ENCODE measurements at places on chromosomes 13 and 19.

GRCh38 chr19:17855280-17856152 lies 4.2 kb upstream of the RPL18A start:
- peak; percentile 98 for DNase-seq

- DNase-seq, result no peak
Observed at GRCh38 chr13:76461999-76462398, 424.2 kb downstream of the KCTD12 start.

DNA sequence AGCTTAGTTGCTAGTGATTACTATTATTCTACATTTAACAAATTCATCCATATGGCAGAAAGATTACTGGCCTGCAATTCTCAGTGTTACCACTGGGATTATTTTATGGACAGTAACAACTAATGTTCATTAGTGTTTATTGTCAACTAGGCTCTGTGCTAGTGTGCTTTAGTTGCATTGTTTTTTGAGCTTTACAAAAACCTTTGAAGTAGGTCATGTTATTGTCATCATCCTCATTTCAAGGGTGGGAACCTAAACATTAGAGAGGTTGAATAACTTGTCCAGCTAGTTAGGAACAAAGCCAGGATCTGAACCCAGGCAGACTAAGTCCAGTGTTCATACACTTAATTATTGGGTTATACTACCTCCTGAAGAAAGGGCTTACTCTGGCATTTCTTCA lies 27.8 kb upstream of the TDRD3 start:
- no peak for DNase-seq

DNA sequence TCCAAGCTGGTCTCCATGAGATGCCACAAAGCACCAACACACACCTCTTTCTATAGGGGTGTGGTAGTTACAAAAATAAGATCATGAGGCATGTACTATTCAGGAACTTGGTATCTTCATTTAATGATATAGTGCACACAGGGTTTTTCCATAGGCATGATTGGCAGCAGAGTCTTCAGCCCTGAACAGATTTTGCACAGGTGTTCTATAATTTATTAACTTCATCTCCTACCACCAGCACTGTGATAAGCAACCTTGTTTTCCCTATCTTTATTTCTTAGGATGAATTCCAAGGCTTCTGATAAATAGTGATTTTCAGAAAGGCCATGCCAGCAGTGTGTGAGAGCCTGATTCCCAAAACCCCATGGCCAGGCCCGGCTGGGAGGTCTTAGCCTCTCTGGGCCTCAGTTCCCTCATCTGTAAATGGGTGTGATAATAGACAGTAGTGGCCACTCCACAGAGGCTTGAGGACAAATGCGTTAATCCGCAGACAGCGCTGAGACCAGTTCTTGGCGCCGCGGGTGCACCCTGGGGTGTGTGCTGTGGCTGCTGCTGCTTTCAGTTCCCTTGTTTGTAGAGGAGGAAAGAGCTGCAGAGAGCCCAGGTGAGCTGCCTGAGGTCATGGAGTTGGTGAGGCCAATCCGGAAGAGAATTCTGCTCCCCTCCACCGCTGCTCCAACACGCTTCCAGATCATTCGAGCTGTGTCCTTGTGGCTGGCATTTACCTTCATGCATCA lies 33.1 kb downstream of the DHRS12 start:
- DNase-seq, result no peak

- peak; percentile 69 for DNase-seq
Observed at GRCh38 chr19:38003438-38004185, 96.6 kb downstream of the SIPA1L3 start.

DNA sequence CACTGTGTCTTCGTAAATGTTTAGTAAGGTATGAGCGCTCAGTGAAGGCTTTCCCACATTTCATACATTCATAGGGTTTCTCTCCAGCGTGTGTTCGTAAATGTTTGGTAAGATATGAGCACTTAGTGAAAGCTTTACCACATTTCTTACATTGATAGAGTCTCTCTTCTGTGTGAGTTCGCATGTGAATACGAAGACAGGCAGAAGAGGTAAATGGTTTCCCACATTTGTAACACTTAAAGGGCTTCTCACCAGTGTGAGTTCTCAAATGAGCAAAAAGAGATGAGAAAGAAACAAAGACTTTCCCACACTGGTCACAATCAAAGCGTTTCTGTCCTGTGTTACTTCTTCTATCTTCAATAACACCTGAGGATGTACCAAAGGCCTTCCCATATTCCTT lies 31.3 kb downstream of the ZNF560 start:
- DNase-seq, result no peak

DNA sequence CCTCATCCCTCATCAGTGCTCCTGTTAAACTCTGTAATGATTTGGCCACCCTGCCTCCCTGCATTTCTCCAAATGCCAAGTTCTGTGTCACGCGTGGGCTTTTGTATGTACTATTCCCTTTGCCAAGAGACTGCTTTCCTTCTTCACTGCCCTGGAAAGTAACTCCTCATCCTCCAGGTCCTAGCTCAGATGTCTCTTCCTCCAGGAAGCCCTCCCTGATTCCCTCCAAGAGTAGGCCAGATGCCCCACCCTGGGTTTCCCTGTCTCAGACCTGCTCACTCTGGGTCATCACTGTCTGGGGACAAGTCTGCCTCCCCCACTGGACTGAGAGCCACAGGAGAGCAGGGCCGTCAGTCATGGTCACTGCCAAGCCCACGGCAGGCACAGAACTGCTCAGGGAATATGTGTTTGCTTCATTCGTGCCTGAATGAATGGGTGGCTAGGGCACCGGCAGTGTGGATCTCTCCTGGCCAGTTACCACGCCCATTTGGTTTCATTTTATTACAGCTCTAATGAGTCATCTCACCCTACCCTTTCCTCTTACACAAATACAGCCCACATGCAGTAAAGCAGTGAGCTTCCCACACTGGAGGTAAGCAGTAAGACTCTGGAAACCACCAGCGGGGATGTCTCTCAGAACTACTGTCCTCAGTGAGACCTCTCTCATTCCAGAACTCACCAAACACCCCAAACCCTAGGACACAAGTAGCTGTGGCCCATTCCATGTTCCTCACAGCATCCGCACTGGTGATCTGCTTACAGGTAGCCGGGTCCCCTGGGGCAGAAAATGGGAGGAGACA lies 12.1 kb upstream of the GPR4 start:
- peak; percentile 68 for DNase-seq

DNA sequence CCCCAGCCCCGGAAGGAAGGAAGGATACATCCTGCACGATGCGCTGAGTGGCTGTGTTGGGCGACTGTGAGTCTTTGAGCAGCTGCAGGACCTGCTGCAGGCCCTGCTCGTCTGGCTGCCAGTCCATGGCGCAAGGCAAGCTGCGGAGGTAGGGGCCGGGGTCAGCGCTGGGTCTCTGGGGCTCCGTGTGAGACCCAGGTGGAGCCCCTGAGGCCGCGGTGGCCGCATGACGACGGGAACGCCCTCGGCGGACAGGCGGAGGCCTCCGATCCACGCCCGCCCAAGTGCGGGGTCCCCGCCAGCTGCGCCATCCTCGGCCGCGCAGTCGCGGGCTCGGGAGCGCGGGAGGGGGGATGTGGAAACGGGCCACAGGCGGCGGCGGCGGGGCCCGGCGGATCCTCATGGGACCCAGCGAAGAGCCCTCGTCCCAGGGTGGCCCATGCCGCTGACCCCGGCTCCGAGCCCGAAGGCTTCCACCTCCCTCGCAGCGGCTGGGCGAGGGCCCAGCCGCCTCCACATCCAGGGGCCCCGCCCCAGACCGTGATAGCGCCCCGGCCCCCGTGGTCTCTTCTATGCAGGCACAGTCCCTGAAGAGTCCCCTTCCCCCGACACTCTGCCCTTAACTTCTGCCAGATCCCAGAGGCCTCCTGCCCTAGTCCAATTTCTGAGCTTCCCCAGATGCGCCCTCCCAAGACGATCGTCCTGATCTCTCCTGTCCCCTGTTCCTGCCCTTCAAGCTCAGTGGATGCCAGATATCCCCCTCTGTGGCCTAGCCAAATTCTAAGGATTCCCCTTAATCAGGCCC lies 2.7 kb downstream of the TNPO2 start:
- DNase-seq, result peak; percentile 31

GRCh38 chr13:99433543-99434075 lies 67.7 kb upstream of the TM9SF2 start:
- no peak for DNase-seq

- DNase-seq, result no peak
Observed at GRCh38 chr19:46976845-46977320, 42.8 kb upstream of the NPAS1 start.

GRCh38 chr13:23469951-23470421 lies 36.5 kb upstream of the SACS start:
- DNase-seq, result no peak

- DNase-seq, result no peak
Observed at GRCh38 chr19:57830071-57830602, at the start of gene ZNF587B. Gene ZNF587B, plus strand, starts transcription at chr19:57830299. Its CDS starts 230 bp downstream, at chr19:57830529.

DNA sequence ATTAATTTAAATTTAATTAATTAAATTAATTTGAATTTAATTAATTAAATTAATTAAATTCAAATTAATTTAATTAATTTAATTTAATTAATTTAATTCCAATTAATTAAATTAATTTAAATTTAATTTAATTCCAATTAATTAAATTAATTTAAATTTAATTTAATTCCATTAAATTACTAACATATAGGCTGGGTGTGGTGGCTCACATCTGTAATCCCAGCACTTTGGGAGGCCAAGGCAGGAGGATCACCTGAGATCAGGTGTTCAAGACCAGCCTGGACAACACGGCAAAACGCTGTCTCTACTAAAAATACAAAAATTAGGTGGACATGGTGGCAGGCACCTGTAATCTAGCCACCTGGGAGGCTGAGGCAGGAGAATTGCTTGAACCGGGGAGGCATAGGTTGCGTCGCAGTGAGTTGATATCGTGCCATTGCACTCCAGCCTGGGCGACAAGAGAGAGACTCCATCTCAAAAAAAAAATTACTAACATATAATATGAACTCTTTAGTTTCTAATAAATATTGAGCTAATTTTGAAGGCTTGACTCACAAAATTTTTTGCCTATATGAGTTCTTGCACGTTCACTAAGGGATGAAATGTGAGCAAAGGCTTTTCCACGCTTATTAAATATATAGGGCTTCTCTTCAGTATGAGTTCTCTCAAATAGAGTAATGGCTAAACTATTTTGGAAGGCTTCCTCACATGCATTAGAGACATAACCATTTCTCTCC lies 9.0 kb upstream of the USP29 start:
- no peak for DNase-seq

DNA sequence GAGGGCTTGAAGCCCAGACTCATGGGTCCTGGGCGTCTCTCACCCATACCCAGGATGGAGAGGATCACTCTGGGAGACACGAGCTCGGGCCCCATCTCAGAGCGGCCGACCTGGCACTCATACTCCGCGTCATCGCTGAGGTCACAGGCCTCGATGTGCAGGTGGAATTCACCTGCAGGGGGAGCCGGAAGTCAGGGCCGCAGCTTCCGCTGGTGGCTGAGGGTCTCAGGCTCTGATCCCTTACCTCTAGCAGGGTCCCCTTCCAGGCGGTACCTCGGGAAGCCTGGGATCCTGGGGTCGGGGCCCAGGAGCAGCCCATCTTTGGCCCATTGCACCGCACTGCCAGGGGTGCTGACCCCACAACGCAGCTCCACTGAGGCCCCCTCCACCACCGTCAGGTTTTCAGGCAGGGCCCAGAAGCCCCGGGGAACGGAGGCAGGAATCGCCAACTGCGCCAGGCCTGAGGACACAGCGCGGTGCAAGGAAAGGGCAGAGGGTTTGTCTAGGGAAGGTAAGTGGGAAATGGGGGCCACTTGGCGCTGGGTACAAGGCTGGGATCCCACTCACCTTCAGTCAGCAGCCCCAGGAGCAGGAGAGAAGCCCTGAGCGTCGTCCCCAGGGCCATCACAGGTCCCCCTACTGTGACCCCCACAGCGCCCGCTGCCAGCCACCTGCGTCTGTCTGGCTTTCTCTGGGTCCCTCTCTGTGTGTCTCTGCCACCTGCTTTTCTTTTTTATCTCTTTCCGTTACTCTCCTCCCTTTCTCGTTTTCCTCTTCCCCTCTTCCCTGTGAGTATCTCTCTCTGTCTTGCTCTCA lies 883 bp downstream of the NPHS1 start:
- no peak for DNase-seq

- DNase-seq, result no peak
Observed at GRCh38 chr13:100546713-100547405, 41.7 kb downstream of the GGACT start.

DNA sequence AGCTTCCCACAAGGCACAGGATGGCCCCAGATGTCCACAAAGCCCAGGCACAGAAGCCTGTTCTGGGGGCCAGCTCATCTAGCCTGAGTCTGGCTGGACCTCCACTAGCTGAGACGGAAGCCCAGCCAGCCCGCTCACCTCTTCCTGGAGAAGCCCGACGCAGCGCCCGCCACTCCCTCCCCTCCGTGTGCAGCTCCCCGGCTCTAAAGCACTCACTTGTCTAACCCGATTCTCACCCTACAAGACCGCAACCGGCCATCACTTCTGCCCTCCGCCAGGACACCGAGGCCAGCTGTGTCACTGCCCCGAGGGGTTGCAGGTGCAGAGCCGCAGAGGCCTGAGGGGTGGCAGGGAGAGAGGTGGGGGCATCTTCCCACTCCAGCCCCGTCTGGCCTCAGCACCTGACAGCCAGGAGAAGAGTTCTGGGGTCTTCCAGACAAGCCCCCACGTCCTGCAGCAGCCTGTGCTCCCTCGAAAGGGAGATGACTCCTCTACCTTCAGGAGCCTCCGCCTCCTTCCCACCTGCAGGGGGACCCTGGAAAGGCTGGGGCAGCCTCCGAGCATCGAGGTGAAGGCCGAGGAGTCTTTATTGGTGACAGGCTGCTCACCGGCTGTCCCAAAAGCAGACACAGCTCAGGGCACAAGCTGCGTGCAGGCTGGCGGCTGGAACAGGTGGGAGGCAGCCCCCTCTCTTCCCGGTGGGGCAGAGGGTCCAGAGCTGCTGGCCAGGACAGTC lies 5.9 kb upstream of the DIRAS1 start:
- DNase-seq, result no peak

GRCh38 chr13:98622931-98623331 lies 46.0 kb upstream of the STK24 start:
- no peak for DNase-seq

DNA sequence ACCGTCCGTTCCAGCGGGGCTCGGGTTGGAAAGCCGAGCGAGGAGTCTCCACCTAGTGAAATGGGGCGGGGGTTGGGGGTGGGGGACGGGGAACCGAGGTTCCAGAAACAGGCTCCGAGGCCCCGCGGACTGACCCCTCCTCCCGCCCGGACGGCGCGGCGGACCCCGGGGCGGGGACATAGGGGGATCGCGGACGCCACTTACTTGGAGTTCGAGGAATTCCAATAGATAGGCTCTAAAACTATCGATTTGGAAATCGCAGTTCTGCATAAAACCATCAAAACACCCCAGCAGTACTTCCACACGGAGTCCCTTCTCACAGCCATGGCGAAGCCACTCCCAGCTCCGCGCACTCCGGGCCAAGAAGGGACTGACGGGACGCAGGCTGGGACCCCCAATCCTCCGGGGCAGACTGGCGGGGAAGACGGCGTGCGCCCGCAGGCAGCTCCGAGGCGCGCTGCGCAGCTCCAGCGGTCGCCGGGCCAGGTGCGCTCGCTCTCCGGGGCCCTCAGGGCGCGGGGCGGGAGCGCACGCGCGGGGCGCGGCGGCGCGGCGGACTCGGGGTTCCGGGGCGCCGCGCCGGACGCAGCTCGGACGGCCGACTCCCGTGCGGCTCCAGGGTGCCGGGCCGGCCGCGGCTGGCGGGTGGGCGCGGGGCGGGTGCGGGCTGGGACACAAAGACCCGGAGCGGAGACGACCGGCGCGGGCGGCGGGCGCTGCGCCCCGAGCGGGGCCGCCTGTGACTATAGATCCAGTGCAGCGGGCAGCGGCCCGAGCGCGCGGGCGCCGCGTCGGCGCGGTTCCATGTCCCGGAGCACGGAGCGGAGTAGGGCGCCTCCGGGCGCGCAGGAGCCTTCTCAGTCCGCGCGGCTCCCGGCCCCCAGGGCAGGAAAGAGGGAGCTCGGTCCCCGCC lies 567 bp downstream of the EFNB2 start:
- DNase-seq, result no peak

GRCh38 chr13:27408074-27408473 lies 16.3 kb upstream of the GTF3A start:
- DNase-seq, result no peak

- DNase-seq, result no peak
Observed at GRCh38 chr13:47707414-47707813, 293.7 kb downstream of the SUCLA2 start.

Measured in activated naive CD4-positive, alpha-beta T cell treated with anti-CD3 and anti-CD28 coated beads, Interleukin-2, amount 50 U/mL, for 72 hours (primary cell).